ENCODE measurements at places on chromosomes 7 and 10. TPM values are rescaled to one million over a fixed set of nuclear protein-coding genes. Genes with fewer than 3 reads are reported as not detected.

The ARPC1A gene
- 231 TPM for total RNA-seq

The FXYD4 gene
- total RNA-seq: not detected

DNA sequence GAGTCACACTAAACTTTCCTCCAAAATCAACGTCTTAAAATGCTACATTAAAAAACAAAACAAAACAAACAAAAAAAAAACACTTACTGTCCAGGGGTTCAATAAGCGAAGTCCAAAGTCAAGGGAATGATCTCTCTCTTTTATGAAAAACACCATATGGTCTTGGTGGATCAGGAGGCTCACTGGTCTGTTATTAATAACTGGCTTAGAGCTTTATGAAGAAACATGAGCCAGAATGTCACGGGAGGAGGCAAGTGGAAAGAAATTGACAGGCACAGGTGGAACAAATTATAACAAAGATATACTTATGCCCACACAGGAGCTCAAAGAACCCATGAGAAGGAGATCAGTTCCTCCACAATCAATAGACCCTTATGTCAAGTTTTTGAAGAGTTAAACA is at the start of gene MRLN:
Gene MRLN, minus strand, starts transcription at position 189 of the 400 bp plus-strand sequence.
- H3K4me1 ChIP-seq: no peaks in the 10 kb centered on the region
- H3K27ac ChIP-seq: no peak within 1 kb of the TSS
- no peak within 1 kb of the TSS for H3K4me3 ChIP-seq
- H3K36me3 ChIP-seq: no peaks in the 10 kb centered on the region

DNA sequence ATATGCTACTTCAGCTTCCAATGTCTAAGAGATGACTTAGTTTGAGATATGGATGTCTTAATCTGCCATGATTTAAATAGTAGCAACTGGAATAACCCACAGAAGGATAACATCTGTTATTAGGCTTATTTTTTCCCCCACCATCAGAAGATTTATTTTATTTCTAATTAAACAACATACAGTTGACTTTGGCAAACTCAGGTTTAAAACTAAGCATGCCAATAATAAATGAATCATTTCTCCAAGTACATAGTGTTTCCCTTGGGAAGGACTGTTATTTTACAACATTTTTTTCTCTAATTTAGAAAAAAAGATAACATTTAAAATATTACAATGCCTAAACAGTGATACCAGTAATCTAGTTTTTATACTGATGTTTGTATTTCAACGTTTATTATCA is 58.4 kb downstream of the SFTPD start:
- no peaks in the 10 kb centered on the region for H3K27me3 ChIP-seq
- H3K4me1 ChIP-seq: no peaks in the 10 kb centered on the region
- H3K36me3 ChIP-seq: no peaks in the 10 kb centered on the region
- no peak overlapping the region for H3K4me3 ChIP-seq
- H3K27ac ChIP-seq: no peak overlapping the region

The SLC18A3 gene
- not detected for total RNA-seq

The PRKRIP1 gene
- 15.1 TPM for total RNA-seq
